ENCODE measurements at places on chromosomes 2 and 18.

DNA sequence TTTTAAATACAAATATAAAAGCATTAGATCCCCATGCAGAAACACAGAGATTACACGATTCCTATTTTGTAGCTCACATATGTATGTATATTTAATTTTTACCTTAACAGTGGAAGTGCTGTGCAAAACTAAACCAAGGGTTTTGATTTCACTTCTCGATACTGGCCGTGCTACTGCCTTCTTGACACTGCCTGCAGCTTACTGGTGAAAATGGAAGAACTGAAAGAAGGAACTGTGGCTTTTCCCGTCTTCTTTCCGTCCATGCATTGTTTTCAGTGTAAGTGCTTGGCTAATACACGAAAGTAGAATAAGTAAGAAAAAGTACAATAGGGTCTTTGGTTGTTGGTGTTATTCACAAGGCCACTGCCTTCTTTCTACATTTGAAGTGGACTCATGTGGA lies 129.5 kb downstream of the NDUFA10 start:
- DNase-seq: no peak

- DNase-seq: no peak
These were observed 389.6 kb downstream of the TGIF1 start for GRCh38 chr18:3839581-3839981.

DNA sequence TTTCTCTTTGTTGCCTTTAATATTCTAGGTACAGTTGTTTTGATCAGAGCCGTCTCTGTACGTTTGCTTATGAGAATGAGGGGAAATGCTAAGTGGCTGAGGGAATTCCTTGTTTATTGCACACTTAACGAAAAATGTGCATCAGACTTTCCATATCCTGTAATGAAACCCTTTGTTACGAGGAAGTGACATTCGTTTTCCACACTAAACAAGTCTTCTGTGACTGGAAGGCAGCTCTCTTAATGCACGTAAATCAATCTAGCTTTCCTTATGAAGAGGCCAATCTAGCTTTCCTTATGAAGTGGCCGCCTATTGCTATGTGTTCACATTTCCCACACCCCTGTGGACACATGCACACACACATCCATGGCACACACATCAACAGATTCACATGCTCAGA lies 186.2 kb downstream of the SNTG2 start:
- DNase-seq: peak; percentile 20

DNA sequence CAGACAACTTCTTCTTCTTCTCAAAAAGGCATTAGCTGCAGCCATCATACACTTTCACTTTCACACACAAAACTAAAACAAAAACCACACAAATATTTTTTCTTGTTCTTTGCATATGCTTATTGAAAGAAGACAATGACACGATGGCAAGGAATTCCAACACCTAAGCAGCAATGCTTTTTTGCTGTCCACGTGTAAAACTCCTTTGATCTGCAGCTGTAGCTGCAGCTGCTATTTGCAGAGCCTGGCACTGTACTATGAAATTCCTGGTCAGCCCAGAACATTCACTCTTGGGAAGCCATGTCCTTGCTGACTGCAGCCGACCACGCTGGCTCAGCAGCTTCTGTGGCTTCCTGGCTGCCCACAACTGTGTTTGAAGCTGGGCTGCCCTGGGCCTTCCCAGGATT lies 316.2 kb downstream of the CDH2 start:
- no peak for DNase-seq

- no peak for DNase-seq
These were observed 321.6 kb upstream of the RND3 start for GRCh38 chr2:150809103-150809502.

DNA sequence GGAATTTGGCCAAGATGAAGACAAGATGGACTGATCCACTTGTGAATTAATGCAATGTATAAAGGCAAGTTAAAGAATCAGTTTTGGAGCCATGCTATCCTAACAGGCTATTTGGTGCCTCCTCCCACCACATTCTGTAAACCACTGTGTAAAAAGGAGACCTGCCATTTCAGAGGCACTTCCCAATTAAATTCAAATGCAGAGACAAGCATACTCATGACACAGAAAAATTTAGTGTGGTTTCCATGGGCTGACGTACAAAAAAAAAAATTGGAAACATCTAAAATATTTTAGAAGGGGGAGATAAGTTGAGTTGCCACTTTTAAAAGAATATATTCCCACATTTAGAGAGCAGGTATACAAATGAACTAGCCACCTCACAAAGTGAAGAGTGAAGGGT lies 112.1 kb downstream of the TCF4 start:
- DNase-seq: no peak

- DNase-seq: no peak
These were observed 429.5 kb downstream of the ZNF521 start for GRCh38 chr18:24922491-24922890.

DNA sequence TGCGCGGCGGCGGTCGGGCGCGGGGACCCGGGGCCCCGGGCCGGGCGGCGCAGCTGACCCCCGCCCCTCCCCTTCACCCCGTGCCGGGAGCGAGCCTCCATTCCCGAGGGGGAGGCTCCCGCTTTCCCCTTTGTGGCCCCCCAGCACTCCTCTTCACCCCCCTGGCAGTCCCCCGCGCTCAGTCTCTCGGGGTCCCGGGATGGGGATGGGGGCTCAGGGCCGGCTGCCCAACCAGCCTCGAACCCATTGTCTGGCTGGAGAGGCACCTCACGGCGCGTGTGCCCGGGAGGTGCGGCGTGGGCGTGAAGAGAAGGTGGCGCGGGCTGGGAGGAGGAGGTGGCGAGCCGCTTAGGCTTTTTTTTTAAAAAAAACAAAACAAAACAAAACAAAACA lies 748 bp downstream of the FMNL2 start:
- DNase-seq: peak; percentile 28

DNA sequence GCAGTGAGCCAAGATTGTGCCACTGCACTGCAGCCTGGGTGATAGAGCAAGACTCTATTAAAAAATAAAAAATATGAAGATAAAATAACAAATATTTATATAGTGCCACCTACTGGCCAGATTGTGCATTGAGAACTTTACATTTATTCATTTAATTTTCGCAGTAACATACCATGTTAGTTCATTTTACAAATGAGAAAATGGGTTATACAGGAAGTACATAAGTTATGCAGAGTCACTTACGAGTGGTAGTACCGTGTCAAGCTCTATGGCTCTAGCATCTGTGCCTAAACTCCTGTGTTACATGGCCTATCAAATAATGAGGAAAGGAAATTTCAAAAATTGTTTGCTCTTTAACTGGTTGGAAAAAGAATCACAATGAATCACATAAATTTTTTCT lies 27.9 kb downstream of the RIF1 start:
- DNase-seq: no peak

GRCh38 chr2:222950638-222951285 lies 89.9 kb downstream of the ACSL3 start:
- no peak for DNase-seq

DNA sequence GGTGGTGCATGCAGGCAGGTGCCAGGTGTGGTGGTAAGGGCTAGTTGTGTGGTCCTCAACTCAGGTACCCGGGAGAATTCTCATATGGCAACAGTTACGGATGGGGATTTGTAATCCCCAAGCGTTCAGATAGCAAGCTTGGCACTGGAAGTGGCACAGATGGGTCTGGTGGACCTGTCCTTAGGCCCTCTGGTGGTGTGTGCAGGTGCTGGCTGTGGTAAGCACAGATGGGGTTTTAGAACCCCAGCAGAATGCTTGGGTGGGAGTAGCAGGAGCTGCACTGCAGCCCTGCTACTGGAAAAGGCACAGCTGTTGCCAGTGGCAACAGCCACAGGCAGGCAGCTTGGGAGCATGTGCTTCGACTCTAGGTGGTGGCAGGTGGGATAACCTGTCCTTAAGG lies 948.2 kb upstream of the FAM98A start:
- no peak for DNase-seq

Measured in activated CD4-positive, alpha-beta T cell treated with anti-CD3 and anti-CD28 coated beads for 48 hours (primary cell).